ENCODE measurements at places on chromosomes 3 and 15. TPM values are rescaled to one million over a fixed set of nuclear protein-coding genes. Genes with fewer than 3 reads are reported as not detected.

CCK gene
- total RNA-seq, result 0.14 TPM

IQCH gene
- total RNA-seq, result 3.3 TPM

CNTN4 gene
- 2.9 TPM for total RNA-seq

GORASP1 gene
- total RNA-seq, result 36.8 TPM

IRAK2 gene
- total RNA-seq, result 5.5 TPM

DNAH12 gene
- total RNA-seq, result under 0.01 TPM

P2RY1 gene
- 4.4 TPM for total RNA-seq

ACP3 gene
- 1.3 TPM for total RNA-seq

HGD gene
- total RNA-seq, result 0.71 TPM

SLC27A2 gene
- 0.92 TPM for total RNA-seq

SLC15A2 gene
- total RNA-seq, result 0.14 TPM

REC114 gene
- not detected for total RNA-seq

CRYBG3 gene
- total RNA-seq, result 45.2 TPM

FGF7 gene
- total RNA-seq, result 976 TPM

SYNM gene
- 6.2 TPM for total RNA-seq

GRM2 gene
- total RNA-seq, result not detected

TMCO5A gene
- total RNA-seq, result not detected

TERB2 gene
- not detected for total RNA-seq

IL20RB gene
- total RNA-seq, result 2.7 TPM

COX17 gene
- 21.4 TPM for total RNA-seq

CHRM5 gene
- under 0.01 TPM for total RNA-seq

DNASE1L3 gene
- 0.18 TPM for total RNA-seq

APBA2 gene
- total RNA-seq, result 5.2 TPM

CCR1 gene
- total RNA-seq, result 1.3 TPM

APOD gene
- 0.43 TPM for total RNA-seq

GPX1 gene
- total RNA-seq, result 436 TPM

FBXL2 gene
- total RNA-seq, result 9.8 TPM

ACKR2 gene
- total RNA-seq, result 0.28 TPM

GOLGA6L7 gene
- total RNA-seq, result not detected

CLRN1 gene
- total RNA-seq, result not detected

THBS1 gene
- 1,557 TPM for total RNA-seq

HESX1 gene
- total RNA-seq, result 0.65 TPM

UROC1 gene
- not detected for total RNA-seq

CIB2 gene
- total RNA-seq, result 2.4 TPM

TM6SF1 gene
- total RNA-seq, result 0.55 TPM

IMPG2 gene
- 0.14 TPM for total RNA-seq

RBPMS2 gene
- not detected for total RNA-seq

ROPN1 gene
- not detected for total RNA-seq

EPB42 gene
- not detected for total RNA-seq

DOCK3 gene
- total RNA-seq, result 0.09 TPM
